SIG-M5 (cell line): ENCODE measurements at places on chromosomes 1 and 21.

- no peak for DNase-seq
Observed at GRCh38 chr1:178238722-178239510, 145.0 kb downstream of the RASAL2 start.

GRCh38 chr1:183025782-183026774, 2.9 kb downstream of the LAMC1 start:
- no peak for DNase-seq

DNA sequence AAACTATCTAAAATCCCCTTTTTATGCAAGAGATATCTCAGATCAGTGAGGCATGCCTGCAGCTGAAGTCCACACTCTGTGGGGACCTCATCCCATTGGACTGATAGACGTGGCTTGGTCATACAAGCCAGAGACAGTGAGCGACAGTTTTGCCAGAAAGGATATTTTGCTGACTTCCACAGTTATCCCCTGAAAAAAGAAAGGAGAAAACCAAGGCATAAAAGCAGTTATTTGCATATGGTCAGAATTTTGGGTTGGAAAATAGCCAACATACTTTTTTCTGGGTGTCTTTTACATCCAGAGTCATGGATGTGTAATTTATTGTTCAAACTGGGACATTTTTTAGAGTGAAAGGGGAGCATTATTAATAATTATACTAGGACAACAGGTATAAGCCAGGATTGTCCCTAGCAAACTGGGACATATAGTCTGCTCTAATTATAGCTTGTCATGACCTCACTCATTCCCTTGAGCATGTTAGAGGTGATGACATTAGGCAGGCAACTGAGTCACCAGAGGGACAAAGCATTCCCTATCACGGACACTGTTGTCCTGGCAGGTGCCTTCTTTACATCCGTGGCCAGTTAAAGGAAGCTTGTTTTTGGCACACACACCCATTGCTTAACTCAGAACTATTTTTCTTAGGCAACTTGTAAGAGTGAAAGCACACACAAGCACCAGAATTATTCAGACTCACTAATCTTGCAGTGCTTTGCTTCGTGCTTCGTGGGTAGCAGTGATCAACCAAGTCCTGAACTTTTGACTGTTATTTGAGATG, 65.5 kb downstream of the PRRX1 start:
- DNase-seq, result no peak

DNA sequence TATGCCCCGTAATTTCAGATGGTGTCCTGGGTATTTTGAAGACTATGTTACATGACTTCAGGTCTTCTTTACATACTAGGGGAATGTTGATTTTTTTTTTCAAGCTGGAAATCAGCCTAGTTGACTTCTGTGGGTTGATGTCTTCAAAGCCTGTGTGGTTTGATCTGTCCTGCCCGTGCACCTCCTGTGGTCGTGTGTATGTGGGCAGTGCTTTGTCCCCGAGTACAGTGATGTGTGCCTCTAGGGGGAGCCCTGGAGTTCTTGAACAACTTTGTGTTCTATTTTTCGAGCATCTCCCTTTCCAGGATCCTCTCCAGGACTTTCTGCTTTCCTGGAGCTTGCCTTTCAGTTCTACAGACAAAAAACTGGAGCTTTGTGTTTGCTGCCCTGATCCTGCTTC, 28.9 kb downstream of the OBSCN start:
- no peak for DNase-seq

- DNase-seq, result no peak
Observed at GRCh38 chr1:72636631-72637030, 354.3 kb upstream of the NEGR1 start.

DNA sequence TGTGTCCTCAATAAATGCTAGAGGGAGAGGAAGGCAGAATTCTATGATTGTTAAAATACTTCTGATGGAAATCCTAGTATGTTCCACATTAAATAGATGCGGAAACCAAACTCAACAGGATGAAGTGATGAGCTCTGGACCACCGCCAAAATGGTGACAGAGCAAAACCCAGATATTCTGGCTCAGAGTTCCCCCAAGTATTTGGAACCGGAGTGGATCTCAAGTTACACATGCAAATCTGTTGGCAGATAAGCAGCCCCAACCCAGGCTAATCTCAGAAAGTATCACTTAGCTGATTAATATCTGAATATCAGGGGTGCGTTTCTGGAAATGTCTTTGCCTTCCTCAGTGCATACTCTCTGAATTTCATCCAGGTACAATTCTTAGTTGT, 17.4 kb upstream of the GRHL3 start:
- no peak for DNase-seq

- DNase-seq, result no peak
Observed at GRCh38 chr1:205538235-205538840, 33.9 kb downstream of the CDK18 start.

GRCh38 chr1:206722751-206723461, 38.2 kb downstream of the MAPKAPK2 start:
- no peak for DNase-seq

DNA sequence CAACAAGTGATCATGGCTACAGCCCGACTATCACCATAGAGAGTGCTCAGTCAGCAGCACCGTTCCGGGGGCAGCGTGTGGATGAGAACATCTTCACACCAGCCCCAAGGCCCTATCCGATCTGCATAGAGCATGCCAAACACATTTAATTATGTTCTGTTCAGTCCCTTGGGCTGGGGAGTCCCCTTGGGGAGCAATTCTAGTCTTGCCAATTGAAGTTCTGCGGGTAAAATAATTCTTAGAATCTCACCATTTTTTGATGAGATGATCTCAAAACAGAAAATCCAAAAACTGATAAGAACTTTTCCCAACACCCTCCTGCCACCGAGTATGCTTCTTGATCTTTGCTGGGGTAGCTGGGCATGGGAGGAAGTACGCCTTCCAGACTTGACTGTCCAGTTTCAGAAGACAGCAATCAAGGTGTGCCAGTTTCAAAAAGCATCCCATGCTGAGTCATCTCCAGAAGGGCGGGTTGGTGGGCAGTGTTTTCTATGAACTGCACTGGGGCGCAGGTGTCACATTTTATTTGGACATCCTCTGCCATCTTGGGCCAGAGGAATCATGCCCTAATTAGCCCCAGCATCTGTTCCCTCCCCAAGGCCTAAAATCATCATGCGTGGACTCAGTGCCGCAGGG, 20.8 kb upstream of the PTPRF start:
- no peak for DNase-seq

GRCh38 chr1:94580367-94581115, 39.0 kb upstream of the F3 start:
- DNase-seq, result no peak

DNA sequence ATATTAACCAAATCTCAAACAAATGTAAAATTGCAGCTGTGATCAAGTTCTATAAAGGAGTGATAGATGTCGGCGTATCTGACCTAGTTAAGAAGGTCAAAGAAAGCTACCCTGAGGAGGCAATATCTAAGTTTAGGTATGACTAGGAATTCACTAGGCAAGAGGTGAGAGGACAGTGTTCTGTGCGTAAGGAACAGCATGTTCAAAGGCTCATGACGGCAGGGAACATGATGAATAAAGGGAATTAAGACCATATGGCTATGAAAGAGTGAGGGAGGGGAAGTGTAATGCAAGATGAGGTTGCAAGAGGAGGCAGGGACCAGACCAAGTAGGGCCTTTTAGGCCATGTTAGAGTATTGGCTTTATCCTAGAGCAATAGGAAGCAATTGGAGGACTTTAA, 8.6 kb downstream of the LIX1L start:
- no peak for DNase-seq

- DNase-seq, result no peak
Observed at GRCh38 chr1:17251701-17252376, 2.9 kb downstream of the PADI3 start.

- no peak for DNase-seq
Observed at GRCh38 chr1:59135761-59136255, 161.1 kb upstream of the FGGY start.

- DNase-seq, result no peak
Observed at GRCh38 chr1:163604896-163605295, 283.1 kb downstream of the NUF2 start.

DNA sequence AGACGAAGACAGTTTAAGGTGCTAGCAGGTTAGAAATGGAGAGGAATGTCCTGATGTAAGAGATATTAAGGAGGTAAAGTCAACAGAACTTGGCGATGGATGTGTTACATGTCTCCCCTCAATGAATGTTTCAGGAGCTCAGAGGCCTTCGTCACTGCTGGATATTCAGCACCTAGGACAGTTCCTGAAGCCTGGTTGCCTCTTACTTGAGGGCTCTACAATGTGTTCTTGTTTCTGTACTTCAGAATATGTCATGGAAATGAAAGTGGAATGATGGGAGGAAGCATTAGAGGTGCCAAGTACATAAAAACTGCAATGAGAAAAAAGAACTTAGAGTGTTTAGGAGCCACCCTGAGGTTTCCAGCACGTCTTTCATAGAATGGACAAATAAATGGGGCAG, 17.7 kb downstream of the TNR start:
- DNase-seq, result no peak

GRCh38 chr1:70411360-70411844, 334 bp downstream of the CTH start:
- no peak for DNase-seq

GRCh38 chr1:9120312-9120958, 8.5 kb downstream of the GPR157 start:
- no peak for DNase-seq

DNA sequence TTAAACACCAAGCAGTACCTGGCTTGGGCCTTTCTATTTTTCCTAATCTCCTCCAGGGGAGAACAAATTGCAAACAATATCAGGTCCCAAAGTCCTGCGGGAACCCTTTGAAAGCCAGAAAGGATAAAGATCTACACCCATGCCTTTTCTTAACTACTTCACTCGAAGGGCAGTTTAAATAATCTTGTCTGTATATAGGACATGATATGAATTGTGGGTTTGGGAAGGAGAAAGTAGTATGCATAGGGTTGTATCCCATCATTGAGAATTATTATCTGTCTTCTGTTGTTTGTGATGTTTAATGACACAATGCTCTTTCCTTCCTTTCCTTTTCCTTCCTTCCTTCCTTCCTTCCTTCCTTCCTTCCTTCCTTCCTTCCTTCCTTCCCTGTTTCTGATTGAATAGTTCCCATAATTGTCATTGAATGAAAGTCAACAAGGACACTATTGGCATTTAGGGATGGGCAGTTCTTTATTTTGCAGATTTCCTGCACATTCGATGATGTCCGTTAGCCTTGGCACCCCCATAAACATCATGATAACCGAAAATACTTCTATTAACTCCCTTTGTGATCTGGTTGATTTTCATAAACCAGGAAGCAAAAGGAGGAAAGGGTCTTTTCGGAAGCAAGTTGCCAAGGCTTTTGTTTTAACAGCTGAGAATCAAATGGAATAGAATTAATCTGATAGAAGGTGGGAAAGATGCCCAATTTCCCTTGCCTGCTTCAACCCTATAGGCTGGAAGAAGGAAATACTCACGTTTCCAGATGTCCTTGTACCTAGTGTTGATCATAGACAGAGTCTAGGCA, 141.3 kb downstream of the ATG4C start:
- no peak for DNase-seq

GRCh38 chr1:107683191-107683657, 281.8 kb downstream of the VAV3 start:
- DNase-seq, result no peak

DNA sequence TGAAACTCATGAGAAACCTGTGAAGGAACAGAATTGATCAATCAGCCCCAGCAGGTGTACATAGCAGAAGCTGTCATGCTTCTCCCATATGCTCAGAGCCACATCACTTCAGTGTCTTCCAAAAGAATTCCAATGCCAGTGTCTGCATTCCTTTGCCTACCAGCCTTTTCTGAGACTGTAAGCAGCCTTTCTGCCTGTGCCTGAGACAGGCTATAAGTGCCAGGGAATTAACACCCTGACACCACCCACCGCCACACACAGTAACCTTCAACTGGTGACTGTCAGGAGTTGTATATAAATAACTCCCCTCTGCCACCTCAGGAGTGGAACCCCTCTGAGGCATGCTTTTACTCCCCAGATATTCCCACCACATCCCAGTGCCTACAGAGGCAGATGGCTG, 38.1 kb upstream of the SLAMF9 start:
- DNase-seq, result no peak

- DNase-seq, result no peak
Observed at GRCh38 chr1:152148981-152149380, 10.0 kb downstream of the RPTN start.

DNA sequence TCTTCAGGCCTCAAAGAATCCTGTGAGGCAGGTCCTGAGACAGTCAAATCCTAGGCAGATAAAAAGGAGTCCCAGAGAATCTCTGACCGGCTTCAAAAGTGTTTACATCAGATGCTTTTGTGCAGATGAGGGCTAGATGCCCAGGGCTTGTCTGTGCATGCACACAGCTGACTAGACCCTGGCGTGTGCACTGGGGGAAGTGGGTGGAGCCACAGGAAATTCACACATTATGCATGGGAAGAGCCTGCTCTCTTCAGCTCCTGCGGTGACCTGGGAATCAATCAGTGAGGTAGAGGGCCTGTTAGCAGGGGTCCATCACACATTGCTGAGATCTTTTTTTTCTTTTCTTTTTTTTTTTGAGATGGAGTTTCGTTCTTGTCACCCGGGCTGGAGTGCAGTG, 36.6 kb upstream of the NHLH2 start:
- DNase-seq, result no peak

GRCh38 chr1:89633248-89633799, 404 bp downstream of the LRRC8C start:
- no peak for DNase-seq

DNA sequence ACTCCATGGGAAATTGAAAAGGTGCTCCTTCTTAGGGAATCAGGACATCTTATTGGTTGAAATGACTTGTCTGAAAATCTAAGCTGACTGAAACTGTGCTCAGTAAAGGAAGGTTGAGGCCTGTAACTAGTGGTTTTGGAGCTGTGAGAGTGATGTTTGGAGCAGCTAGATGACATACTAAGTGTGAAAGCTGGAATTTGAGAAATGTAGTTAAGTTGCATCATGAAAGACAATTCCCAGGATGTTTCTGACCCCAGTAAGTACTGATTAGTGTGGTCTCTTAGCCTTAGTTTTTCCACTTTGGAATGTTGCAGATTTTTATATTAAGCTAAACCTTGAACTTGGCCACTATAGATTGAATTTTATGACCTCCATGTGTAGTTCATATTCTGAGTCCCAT, 154.9 kb downstream of the PAPPA2 start:
- DNase-seq, result no peak
